ENCODE measurements at places on chromosomes 1 and 21.

- DNase-seq: no peak
Measured at GRCh38 chr1:216207154-216207553, 216.1 kb downstream of the USH2A start.

- DNase-seq: no peak
Measured at GRCh38 chr1:170027760-170028159, 46.7 kb downstream of the KIFAP3 start.

DNA sequence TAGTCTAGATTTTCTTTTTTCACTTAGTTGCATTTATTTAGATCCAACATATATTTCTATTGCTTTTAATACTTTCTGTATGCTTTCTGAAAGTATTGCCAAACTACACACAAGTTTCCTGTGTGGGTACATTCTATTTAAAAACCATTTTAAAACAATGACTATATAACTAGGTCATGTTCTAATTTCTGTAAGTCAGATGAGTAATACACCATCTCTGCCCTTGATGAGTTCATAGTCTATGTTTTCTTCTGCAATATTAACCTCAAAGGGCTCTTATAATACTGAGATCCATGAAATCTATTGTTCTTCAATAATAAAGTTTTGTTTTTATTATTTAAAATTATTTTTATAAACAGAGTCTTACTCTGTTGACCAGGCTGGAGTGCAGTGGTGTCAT is 68.3 kb downstream of the RNASEL start:
- no peak for DNase-seq

DNA sequence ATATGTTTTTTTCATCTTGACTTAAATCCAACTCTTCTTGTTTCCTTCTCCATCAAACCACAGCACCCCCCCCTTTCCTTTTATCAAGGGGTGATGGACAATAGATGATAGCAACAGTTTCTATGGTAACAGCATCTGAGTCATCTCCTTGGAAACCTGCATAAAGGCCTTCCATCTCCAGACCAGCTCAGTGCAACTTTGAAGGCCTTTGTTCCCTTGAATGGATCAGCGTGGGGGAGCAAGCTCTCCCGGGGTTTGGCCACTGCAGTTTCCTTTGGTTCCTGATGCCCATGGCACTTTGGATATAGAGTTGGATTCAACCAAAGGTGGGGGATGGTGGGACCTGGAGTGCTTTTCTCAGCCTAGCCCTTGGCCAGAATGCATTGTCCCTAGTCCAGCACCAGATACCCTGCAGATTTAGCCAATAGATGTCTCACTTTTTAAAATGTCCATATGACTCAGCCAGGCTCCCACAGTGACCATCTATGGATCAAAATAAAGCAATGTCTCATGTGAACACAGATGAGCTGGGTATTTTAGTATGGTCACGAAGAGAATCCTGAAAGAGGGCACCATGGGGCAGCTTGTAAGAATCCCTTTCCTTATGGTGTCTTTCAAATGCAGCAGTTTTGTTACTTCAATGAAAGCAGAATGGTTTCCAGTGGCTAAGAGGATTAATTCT is 127.7 kb downstream of the SPATA46 start:
- DNase-seq: no peak

GRCh38 chr1:167104256-167104633 is 10.4 kb downstream of the STYXL2 start:
- no peak for DNase-seq

DNA sequence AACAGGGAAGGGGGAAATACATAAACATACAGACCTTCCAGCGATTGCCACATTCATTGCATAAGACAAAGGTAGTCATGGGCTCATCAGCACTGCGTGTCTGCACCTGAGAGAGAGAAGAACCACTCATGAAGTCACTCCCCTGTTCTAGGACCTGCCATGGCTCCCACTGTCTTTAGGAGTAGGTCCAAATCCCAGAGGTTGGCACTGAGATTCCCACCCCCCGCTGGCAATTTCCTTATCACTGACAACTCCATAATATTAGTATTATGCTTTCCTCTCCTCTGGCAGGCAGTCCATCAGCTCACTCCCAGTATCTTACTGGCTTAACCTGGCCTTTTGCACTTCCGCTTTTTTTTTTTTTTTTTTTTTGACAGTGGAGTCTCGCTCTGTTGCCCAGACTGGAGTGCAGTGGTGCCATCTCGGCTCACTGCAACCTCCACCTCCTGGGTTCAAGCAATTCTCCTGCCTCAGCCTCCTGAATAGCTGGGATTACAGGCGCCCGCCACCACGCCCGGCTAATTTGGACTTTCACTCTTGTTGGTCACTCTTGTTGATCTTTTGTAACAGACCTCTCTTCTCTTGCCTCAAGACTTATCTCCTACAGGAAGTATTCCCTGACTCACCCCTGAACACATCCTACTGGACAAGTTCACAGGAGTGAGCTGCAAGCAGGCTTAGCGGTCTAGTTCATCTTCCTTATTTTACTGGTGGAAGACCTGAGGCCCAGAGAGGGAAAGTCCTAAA is 14.8 kb upstream of the ZNF436 start:
- no peak for DNase-seq

GRCh38 chr1:77065693-77066342 is 153.4 kb downstream of the PIGK start:
- no peak for DNase-seq

DNA sequence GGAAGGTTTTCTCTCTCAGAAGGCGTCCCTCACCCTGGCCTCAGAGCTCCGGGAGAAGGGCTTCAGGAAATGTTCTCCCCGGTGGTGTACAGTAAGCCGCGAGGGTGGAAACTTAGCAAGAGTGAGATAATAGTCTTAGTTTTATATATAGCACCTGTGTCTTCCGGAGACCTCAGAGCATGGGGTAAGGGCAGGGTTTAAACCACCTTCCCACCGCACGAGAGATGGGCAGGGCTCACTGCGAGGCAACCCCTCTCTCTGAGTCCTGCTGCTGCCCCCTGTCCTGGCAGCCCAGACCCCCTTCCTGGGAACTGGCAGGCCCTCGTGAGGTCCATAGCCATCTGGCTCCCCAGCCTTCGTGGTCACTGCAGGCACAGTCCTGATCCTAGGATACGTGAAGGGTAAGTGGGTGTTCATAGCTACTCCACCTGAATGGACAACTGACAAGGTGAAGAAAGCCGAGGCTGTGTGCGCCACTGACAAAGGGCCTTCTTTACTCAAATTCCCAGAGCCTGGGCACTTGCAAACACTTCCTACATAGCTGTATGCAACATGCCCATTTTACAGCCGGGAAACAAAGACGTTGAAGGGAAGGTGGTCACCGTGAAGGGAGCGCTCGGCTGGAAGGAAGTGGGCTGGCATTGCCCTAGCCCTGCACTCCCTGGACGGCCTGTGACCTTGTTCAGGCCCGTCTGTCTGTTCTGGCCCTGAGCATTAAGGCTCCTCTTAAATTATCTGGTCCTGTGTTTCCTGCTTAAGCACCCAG is 26.9 kb downstream of the ITPKB start:
- peak; percentile 49 for DNase-seq

GRCh38 chr1:217274927-217275654 is 355.8 kb downstream of the GPATCH2 start:
- DNase-seq: no peak

DNA sequence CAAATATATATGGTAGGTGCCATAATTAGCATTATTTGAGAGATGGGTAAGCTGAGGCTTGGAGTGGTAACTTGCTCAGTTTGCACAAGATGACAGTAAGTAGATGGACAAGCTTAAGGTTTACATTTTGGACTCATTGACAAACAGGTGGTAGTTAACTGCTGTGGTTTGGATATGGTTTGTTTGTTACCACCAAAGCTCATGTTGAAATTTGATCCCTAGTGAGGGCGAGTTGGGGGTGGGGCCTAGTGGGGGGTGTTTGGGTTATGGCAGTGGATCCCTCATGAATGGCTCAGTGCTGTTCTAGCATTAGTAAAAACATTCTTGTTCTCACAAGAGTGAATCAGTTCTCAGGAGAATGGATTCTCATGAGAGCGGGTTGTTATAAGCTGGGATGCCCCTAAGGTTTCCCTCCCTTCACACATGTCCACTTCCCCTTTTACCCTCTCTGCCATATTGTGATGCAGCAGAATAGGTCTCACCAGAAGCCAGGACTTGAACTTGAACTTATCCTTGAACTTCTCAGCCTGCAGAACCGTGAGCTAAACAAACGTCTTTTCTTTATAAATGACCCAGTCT is 6.6 kb upstream of the PRRX1 start:
- no peak for DNase-seq

DNA sequence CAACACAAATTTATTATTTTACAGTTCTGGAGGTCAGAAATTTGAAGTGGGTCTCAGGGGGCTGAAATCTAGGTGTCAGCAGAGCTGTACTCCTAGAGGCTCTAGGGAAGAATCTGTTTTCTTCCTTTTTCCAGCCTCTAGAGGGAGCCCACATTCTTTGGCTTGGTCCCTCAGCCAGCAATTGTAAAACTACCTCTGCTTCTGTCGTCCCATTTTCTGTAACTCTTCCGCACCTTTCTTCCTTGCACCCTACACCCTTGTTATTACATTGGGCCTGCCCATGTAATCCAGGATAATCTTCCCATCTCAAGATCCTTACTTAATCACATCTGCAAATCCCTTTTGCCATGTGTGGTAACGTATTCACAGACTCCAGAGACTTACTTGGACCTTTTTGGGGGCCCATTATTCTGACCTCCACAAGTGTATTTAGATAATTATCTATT is 24.8 kb upstream of the THEM4 start:
- DNase-seq: peak; percentile 41

DNA sequence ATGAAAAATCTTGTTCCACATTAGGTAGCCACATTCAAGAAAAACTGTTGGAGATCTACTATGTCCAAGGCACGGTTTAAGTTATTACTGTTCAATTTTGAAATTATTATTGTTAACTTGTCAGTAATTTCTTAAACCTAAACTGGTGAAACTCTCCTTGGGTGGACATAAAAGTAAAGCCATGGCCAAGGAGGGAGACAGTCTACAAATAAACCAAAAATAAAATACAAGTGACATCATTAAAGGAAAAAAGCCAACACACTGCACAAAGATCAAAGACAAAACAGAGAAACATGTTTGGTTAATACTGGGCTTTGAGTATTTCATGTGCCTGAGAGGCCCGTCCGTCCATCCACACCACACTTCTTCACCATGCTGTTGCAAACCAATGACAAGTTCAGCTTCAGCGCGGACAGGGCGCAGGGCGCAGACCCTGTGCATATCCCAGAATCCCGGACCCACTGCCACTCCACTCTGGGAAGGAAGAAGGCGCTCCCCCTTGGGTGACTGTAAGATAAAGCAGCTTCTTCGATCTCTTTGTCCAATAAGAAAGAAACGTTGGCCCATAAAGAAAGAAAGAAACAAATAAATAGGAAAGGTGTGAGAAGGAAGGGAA is 918 bp upstream of the RASAL2 start:
- DNase-seq: no peak

GRCh38 chr1:171742577-171742922 is 685 bp upstream of the VAMP4 start:
- no peak for DNase-seq

GRCh38 chr1:168368131-168368530 is 87.5 kb downstream of the TBX19 start:
- no peak for DNase-seq

- DNase-seq: no peak
Measured at GRCh38 chr21:32520875-32521735, 64.2 kb downstream of the TCP10L start.

GRCh38 chr21:42646836-42647235 is 6.6 kb upstream of the PDE9A start:
- DNase-seq: no peak
